Ammon's horn (tissue), 1 donor: ENCODE measurements at places on chromosomes 6 and 20.
A peak's percentile ranks its signal among the peaks of the same experiment; 100 is the strongest.

- DNase-seq: no peak
These were observed 170.8 kb downstream of the CDH4 start for GRCh38 chr20:61422636-61423425.

DNA sequence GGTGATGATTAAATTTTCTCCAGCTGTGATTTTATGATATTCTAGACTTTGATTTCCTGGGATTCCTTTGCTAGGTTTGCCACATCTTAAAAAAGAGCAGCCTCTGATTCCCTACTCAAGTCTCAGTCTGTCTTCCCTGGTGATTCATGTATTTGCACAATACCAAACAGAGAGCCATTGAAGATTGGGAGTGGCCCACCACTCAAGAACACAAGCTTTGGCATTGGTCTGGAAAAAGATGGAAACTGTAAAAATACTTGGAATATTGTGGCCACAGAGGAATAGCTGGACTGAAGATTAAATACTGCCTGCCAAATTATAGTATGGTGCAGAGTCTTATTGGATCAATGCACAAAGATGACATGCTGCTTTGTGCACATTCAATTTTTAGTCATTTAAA lies 32.9 kb downstream of the PTCHD4 start:
- no peak for DNase-seq

DNA sequence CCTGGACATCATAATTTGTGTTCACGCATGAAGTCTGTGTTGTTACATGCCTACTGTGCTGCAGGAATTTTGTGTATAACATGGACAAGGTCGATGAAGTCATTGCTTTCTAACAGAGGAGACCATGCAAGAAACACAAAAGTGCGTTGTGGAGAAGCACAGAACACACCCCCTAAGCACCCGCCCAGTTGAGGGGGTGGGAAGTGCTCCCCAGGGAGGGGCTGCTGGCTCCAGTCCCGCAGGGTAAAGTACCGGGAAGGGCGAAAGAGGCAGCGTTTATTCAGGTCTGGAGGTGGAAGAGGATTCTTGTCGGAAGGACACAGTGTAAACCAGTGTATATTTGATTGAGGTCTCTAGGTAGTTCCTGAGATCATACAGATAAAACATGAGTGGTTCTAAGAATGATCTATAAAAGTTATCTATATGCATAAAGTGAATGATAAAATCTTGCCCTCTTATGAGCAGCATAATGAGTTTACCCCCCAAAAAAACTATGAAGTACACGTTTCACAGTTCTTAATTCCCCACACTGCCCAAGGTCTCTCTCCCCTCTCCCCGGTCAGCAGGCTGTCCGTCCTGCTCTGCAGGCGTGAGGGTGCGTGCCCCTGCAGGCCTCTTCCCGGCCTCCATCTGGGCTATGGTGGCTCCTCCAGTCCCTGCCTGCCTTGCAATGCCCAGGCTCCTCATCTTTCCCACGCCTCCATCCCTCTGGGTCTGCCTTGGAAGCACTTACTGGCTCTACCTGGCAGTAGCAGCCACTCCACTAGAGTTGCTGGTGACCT lies 159.7 kb downstream of the THBS2 start:
- DNase-seq: no peak

DNA sequence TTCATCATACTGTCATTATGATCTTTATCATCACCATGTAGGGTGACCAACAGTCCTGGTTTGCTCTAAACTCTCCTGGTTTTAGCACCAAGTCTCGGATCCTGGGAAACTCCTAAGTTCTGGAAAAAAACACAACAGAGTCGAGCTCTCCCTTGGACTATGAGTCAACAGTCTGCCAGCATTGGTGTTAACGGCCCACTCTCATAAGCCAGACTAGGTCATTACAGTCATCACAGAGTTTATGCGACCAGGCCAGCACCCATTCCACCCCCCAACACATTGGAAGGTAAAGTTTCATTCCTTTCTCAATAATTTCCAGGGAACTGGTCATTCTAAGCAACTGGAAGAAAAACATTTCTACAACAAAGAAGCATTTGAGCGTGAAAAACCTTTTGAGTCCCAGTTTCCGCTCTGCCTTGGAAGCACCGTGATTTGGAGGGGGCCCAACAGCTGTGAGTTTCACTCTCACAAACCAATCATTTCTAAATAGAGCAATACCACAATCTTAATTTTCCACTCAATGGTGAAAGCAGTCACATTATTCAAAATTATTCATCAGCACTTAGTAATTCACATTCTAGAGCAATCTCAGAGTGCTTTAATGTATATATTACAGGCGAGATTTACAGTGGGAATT lies 445.0 kb downstream of the CDH26 start:
- DNase-seq: no peak

DNA sequence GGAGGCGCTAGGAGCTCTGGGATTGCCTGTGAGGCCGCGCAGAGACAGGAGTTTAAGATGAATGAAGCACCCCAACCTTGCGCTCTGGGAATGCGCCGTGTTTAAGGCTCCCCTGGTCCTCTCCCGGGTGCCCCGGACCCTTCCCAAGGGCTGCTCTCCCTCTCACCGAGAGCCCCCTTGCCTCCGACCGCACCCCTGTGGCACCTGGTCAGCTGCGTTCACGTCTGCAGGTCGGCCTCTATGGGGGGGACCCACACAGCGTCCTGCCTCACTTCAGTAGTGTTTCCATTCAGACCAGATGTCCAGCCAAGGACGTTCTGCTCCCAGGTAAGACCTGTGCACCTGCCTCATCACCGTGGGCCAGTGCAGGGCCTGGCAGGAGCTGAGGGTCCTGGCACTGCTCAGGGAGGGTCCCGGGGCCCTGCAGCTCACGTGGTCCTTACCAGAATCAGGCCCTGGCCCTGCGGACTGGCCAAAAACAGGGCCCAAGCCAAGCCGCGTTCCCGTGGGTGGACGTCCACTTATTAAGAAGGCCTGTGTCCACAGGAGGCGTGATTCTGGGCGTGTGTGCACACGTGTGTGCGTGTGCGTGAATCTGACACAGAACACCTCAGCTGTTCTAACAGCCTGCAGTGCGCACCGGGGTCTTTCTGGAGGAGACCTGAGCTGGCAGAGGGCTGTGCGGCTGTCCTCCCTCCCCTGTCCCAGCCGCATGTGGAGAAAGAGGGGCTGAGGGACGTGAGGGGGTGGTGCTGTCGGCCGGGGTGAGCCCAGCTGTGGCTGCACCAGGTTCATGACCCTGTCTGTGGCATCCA lies 79.9 kb upstream of the BHLHE23 start:
- no peak for DNase-seq

GRCh38 chr6:84892671-84893070 lies 128.3 kb upstream of the TBX18 start:
- no peak for DNase-seq

DNA sequence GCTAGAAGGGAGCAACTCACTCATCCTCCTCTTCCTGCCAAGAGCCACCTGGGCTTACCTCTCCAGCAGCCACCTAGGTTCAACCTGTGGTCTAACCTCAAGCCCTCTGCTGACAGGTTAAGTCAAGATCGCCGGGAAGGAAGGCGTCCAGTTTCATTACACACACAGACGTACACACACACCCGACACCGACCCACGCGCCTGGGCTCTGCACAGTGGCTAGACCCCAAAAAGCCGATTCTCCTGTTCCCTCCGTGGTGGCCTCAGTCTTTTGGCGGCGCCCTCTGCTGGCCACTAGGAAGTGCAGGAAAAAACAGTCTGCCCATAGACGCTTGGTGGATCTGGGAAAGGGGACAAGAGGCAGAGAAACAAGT lies 52.8 kb downstream of the MRPL14 start:
- DNase-seq: peak; percentile 87

DNA sequence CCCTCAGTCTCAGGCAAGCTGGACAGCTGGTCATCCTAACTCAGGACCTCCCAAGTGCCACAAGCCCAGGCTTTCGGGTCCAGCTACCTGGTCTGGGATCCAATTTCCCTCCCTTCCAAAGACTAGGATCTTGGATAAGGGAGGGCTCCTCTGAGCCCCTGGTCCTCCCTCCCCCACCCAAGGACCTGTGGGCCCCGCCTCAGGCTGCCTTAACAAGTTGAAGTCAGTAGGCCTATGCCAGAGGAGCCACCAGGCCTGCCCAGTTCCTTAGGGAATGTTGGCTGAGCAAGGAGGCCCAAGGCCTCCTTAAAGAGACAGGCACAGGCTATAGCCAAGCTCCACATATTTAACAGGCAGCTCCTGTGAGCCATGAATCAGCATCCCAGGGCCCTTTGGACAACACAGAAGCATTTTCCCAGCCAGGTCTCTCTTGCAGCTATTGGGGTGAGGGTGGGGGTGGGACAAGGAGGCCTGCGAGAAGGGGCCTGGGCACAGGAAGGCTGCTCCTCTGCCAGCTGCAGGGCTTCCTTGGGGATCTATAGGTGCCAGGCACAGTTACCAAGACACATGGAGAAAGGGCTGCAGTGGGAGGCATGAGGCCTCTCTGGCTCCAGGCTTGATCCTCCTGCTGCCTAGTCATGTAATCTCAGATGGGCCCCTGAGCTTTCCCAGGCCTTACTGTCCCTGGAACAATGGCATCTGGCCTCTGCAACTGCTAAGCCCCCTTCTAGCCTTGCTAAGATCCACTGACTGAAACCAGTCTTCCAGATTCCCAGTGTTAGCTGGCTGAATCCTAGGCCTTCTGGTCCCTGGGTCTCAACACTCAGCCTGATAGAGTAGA lies 27.4 kb upstream of the NOL4L start:
- DNase-seq: no peak
